Esophagus mucosa (tissue), 1 donor: ENCODE measurements at places on chromosomes 2 and 18.

DNA sequence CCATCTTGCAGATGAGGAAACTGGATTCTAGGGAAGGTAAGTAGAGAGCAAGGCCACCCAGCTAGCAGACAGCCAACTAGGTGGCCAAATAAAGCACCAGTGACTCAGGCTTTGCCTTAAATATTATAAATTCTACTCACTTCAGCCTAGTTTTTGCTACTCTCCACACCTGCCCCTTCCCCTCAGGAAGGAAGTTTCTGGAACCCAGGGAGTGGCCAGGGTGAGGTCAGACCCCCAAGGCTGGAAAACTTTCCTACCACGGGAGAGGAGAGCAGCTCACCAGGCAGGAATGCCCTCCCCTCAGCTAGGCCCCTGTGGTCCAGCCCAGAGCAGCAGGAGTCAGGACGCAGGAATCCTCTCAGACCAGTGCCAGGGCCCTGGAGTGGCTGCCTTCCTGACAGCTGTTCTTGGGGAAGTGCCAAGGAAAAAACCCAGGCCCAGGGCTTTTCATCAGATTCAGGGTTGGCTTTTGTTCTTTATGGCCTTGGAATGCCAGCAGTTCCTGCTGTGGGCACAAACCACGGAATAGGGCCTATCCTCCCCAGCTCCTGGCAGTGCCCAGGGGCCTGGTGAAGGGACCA is 5.1 kb upstream of the PAX8 start:
- peak; percentile 72 for ATAC-seq

GRCh38 chr18:62338446-62339105 is 13.5 kb downstream of the TNFRSF11A start:
- ATAC-seq = no peak

- no peak for ATAC-seq
Observed at GRCh38 chr18:79598633-79599175, 80.9 kb upstream of the CTDP1 start.

- ATAC-seq = no peak
Observed at GRCh38 chr2:178412047-178412446, 38.9 kb downstream of the PRKRA start.
